Cerebellum (tissue), 4 donors: ENCODE measurements at places on chromosomes 1 and 21.

DNA sequence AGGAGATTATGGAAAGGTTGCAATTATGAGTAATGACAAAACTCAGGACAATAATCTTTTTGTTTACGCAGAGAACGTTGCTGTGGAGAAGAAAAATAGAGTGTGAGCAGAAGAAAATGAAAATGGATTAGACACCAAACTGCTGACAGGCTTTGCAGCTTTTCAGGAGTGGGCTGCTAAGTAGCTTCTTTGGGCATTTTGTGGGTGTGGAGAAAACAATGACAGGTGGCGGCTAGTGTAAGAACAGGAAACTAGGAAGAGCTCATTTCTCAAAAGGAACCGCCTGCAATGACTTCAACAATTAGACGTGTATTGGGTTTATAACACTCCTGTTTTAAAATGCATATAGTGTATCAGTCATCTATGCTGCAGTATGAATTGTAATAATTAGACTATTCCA lies 18.3 kb upstream of the PALMD start:
- DNase-seq, result no peak

DNA sequence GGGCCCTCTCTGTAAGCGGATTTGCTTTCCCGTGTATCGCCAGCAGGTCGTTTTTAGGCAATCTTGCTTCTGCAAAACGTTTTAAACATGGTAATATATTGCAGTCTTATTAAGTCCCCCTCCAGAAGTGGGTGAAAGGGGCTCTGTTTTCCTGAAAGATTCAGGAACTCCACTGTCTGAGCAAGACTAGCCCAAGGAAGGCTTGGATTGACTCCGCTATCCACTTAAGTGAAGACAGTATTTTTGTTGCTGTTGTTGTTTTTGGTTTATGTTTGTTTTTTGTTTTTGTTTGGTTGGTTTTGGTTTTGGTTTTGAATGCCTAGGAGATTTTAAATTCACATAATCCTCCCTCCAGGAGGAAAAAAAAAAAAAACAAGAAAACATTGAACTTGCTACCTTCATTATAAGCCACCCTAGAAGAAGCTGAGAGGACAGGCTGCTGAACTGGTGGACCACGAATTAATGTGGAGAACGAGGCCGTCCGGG lies 29.1 kb upstream of the NFIA start:
- DNase-seq, result no peak

DNA sequence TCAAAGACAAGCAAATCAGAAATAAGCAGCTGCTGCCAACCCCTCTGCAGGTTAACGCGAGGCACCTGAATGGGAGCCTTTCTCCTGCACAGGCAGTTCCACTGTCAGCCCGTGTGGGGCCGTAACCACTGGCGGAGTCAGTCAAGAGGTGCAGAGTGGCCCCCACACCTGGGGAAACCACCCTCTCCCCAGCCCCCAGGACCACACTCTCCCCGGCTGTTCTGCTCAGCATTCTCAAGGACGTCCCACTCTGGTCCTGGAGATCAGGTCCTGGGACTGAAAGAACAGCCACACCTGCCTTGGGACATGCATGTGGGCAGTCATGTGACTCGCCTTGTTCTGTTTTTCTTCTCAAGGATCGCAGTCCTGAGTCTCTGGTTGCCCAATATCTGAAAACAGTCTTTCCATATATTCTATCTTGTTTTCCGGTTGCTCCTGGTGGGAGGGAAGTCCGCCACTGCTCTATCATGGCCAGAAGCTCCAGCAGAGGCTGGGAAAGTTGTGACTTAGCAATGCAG lies 252.5 kb downstream of the PTPRU start:
- no peak for DNase-seq

DNA sequence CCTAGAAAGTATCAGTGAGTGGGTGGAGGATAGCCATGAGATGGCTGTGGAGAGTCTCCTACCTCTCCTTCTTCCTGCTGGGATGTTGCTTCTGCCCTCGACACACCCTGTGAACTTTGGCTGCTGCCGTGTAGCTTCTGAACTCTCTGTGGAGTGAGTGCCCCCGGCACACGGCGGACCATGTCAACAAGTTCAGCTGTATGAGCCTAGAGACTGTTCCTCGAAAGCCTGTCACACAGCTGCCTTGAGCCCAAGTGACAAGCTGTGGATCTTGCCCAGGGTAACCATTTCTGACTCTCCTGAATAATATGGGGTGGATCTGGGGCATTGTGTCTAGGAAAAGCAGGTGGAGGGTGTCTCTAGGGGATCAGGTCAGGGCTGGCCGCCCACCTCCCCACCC lies 143.2 kb downstream of the NOS1AP start:
- DNase-seq, result no peak

- no peak for DNase-seq
Measured at GRCh38 chr1:62280150-62280549, 39.1 kb downstream of the KANK4 start.
